Stomach (tissue), 19 donors: ENCODE measurements at places on chromosomes 5 and 9. TPM values are rescaled to one million over a fixed set of nuclear protein-coding genes. Genes with fewer than 3 reads are reported as not detected.

GRCh38 chr9:5357431-5358105 lies 17.9 kb upstream of the RLN1 start:
- DNase-seq: no peak

- DNase-seq: no peak
These were observed 1.8 kb downstream of the PLAC8L1 start for GRCh38 chr5:146103594-146103993.

- no peak for DNase-seq
These were observed 9.9 kb upstream of the MEGF10 start for GRCh38 chr5:127280491-127281220.

The LHFPL2 gene
- 28.7 TPM for total RNA-seq

The NEUROG1 gene
- total RNA-seq: not detected

The GABRA6 gene
- not detected for total RNA-seq

DNA sequence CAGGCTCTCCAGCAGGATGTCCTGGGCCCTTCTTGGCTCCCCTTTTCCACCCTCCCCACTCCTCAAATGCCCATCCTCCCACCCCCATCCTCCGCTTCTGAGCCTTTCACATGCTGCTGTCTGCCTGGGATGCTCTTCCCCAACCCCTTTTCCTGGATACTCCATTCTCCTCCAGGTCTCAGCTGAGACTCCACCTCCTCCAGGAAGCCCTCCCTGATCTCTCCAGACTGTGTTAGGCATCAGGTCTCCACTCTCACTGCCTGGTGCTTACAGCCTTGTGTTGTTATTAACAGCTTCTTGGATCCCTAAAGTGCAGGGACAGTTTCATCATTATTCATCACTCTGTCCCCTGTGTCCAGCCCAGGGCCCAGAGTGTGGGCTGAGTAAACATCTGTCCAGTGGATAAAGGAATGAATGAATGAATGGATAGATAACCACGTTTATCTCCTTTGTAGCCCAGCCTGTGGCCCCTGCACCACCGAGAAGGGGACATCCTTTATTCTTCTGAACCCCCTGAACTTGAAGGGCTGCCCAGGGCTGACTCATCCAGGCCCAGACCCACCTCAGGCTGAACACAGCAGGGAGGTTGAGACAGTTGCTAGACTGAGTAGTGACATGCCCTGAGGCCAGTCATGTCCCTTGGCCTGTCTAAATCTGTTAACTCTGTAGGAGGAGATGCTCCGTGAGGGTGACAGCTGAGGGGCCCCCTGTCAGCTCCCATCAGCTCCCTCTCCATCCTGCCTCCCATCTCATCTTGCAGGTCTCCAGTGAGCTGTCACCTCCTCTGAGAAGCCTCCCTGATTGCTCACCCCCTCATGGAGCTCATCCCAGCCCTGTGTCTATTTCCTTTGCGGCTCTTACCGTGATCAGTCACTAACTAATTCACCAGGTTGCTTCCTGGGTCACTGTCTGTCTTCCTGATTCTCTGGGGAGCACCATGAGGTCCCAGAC lies 14.6 kb upstream of the LAMC3 start:
- no peak for DNase-seq

The PIP5K1B gene
- total RNA-seq: 31.4 TPM

GRCh38 chr5:178423901-178424809 lies 166.0 kb downstream of the COL23A1 start:
- DNase-seq: no peak

The ZNF608 gene
- total RNA-seq: 19.0 TPM

- no peak for DNase-seq
These were observed 137.6 kb downstream of the CRB2 start for GRCh38 chr9:123493627-123494026.

The FAM169A gene
- total RNA-seq: 11.2 TPM
